Amygdala (tissue), 56 donors: ENCODE measurements at places on chromosomes 2 and 18.
A peak's percentile ranks its signal among the peaks of the same experiment; 100 is the strongest.

DNA sequence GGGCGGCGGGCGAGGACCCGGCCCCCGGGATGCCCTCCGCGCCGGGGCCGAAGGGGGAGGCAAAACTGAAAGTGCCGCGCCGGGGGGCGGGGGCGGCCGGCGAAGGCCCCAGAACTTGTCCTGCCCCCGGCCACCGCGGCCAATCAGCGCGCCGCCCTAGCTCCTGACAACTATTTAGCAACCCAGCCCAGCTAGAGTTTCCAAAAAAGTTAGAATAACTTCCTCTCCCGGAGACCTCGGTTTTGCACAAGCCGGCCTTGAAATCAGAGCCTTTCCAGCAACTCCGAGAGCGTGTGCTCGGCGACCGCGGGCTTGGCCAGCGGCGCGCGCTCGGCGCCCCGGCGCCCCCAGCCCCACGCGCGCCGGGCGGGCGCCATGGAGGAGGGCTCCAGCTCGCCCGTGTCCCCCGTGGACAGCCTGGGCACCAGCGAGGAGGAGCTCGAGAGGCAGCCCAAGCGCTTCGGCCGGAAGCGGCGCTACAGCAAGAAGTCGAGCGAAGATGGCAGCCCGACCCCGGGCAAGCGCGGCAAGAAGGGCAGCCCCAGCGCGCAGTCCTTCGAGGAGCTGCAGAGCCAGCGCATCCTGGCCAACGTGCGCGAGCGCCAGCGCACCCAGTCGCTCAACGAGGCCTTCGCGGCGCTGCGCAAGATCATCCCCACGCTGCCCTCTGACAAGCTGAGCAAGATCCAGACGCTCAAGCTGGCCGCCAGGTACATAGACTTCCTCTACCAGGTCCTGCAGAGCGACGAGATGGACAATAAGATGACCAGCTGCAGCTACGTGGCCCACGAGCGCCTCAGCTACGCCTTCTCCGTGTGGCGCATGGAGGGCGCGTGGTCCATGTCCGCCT, at the start of gene TWIST2:
Gene TWIST2 (plus strand): TSS at position 245 of the 850 bp plus-strand sequence. CDS start 131 bp downstream, at position 376.
- no peak for DNase-seq

DNA sequence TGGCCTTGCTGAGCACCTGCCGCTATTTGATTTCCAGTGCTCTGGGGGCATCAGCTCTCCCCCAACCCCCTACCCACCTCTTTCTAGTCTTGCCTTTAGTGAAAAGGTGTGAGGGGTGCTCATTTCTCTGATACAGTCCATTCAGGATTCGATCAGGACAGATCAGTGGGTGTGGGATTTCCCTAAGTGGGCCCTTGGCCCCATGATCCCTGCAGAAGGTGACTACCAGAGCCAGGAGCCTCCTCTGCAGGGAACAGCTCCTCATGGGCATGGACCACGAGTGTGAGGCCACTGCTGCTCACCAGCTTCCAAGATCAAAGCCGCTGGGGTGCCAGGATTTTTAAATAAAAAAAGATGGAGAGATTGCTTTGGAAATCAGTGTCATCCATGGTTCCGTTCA, 835.2 kb upstream of the ID2 start:
- DNase-seq: no peak

GRCh38 chr2:127083819-127084503, 23.0 kb downstream of the BIN1 start:
- DNase-seq: no peak

- DNase-seq: no peak
Observed at GRCh38 chr18:40431071-40431985, 1523.7 kb upstream of the PIK3C3 start.

DNA sequence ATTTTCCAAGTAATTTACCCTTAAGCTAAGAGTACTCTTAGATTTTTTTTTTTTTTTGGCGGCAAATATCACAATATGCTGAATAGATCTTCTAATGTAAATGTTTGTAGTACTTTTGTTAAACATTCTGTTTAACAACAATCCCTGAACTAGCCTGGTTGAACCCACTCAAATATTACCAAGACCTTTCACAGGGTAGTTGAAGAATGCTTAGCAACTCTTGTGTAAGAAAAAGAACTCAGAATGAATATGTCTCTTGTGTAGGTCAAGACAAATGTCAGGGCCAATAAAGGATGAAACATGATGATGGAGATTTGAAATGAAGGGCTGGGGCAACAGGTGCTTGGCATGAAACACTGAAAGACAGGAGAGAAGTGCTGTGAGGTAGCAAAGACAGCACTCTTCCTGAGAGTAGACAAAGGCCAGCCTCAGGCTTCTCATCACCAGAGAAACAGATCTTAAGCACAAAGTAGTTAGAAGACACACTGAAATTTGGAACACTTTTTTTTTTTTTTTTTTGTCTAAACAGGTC, 597.3 kb downstream of the ERBB4 start:
- no peak for DNase-seq

GRCh38 chr18:47501946-47502345, 250.5 kb upstream of the SKOR2 start:
- DNase-seq: no peak

DNA sequence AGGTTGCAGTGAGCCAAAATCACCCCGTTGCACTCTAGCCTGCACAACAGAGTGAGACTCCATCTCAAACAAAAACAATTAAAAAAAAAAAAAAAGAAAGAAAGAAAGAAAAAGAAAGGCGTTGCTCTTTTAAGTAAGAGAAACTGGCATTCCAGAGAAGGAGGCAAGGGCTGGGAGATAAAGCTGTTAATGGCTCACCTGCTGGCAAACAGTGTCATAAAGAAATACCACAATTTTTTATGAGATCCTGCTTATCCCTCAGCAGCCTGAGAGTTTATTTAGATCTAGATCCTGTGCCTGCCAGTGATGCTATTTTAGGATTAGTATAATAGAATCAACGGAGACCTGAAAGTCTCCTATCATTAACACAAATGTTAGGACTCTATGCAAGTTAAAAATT, 16.3 kb downstream of the SLC19A3 start:
- DNase-seq: no peak

DNA sequence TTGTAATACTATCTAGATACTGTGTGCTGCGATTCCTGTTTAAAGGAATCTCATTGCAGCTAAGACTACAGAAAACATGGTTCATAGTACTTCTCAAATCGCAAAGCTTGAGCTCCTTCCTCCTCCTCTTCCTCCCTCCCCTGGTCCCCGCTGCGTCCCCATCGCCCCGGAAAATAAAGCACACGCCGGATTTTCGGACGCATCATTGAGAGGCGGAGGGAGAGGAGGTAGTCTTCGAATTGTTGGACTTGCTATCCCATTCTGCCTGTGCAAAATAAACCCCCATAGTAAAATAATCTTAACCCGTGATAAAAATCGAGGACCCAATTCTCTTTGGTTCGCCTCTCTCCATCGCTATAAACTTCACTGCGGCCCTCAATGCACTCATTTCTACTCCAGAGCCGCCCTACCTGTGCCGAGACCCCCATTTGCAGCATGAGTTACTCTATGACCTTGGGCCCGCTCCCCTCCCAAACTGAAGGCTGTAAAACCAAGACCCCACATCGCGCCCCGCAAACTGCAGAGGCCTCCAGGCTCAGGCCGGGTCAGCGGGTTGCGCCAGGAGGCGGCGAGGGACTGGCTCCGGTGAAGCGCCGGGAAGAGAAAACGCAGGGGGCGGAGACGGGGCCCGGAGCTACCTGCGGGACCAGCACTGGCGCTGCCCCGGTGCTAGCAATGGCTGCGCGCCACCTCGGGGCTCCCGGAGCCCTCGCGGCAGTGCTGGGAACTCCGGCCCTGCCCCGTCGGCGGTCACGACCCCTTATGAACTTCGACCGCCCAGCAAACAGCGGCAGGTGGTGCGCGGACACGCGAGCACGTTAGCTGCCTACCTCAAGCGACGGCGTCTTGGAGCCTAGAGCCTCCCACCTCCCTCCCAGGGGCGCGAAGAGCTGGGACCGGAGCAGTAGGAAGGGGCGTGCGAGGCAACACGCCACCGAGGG, 649 bp downstream of the ESCO1 start:
- no peak for DNase-seq

DNA sequence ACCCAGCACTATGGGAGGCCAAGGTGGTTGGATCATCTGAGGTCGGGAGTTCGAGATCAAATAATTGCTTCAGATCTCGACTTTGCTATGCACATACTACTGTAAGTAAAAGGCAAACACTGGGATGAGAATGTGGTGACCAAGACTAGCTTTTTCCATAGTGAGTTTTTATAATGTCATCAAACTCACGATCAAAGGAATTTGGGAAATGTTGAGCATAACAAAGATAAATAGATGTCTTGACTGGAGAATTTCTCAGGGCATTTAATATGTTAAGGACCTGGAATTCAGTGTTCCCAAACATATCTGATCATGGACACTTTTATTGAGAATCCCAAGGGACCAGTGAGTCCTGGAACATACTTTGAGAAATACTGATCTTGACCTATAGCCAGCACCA, 205.6 kb downstream of the ARHGAP15 start:
- DNase-seq: no peak

GRCh38 chr2:222305516-222306392, 7.0 kb upstream of the PAX3 start:
- DNase-seq: no peak

GRCh38 chr2:21821672-21822227, 698.0 kb downstream of the TDRD15 start:
- DNase-seq: no peak

DNA sequence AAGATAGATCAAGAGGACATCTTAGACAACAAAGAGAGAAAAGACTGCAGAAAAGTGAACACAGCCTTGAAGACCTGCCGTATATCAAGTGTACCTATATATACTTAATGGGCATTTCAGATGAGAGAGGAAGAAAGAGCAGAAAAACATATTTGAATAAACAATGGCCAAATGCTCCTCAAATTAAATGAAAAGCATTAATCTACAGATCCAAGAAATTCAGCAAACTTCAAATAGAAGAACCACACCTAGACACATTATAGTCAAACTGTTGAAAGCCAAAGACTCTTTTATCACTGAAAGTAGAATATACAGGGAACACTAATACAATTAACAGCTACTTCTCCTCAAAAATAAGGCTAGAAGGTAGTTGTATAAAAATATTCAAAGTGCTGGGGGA, 18.7 kb upstream of the TTL start:
- DNase-seq: no peak

GRCh38 chr2:231347081-231347480, 48.4 kb upstream of the B3GNT7 start:
- DNase-seq: no peak

DNA sequence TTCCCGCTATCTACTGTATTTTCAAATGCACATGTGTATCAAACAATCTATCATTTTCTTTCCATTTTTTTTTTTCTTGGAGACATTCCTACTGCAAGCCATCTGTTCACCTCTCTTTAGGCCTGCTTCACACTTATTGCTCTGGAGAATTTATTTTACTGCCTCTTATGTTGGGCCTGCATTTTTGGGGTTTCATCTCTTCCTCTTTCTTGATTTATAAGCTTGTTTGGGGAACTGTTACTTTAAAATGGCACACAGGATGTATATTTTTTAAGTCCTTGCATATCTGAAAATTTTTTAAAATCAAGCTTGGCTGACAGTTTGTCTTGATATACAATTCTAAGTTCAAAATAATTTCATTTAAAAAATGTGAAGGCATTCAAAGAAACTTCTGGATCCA, 3.5 kb upstream of the RAB27B start:
- DNase-seq: no peak

DNA sequence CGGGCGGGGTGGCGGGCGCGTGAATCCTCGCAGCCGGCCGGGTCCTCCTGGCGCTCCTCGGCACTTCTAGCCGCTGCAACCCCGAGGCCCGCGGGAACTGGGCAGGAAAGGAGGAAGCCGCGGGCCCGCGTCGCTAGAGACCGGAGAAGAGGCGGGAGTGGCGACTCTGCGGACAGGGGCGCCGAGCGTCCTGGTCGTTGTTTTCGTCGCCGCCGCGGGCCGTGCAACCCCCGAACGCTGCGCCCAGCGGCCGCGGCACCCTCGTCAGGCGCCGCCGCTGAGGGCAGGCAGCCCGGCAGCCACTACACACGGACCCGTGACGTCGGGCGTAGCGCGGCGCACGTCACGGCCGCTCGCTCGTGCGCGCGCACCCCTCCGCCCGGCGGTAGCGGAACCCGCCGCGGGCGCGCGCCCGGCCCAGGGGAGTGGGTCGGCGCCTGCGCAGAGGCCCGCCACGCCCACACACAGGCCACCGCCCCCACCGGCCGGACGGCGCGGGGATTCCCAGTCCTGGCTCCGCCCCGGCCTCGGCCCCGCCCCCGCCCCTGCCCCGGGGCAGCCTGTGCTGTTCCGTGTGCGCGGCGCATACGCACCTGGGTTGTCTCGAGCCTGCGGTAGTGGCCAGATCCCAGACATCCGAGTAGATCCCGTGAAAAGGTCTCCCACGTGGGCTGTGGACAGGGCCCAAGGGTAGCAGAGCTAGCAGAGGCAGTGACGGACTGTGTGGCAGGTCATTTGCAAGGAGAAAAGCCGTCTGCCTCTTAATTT, at the start of gene MAP3K2:
Gene MAP3K2 (minus strand): TSS at position 321 of the 768 bp plus-strand sequence. CDS start 44,846 bp downstream, outside the sequence.
- DNase-seq: peak; percentile 93

DNA sequence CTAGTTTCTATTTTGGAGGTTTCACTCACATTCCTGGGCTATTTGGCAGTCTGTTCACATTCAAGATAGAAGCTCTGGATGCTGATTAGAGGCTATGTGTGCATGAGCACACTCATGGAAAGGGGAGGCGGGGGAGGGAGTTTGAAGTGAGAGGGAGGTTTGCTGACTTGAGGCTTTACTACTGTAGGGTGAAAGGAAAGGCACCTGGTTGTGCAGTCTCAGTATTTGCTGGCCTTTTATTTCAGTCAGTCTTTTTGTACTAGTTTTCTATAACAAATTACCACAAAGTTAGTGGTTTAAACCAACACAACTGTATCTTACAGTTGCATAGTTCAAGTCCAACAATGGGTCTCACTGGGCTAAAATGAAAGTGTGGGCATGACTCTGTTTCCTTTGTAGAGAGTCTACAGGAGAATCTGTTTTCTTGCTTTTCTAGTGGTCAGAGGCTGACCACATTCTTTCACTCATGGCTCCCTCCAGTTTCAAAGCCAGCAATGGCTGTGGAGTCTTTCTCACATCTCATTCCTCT, 47.7 kb upstream of the NR4A2 start:
- DNase-seq: no peak

DNA sequence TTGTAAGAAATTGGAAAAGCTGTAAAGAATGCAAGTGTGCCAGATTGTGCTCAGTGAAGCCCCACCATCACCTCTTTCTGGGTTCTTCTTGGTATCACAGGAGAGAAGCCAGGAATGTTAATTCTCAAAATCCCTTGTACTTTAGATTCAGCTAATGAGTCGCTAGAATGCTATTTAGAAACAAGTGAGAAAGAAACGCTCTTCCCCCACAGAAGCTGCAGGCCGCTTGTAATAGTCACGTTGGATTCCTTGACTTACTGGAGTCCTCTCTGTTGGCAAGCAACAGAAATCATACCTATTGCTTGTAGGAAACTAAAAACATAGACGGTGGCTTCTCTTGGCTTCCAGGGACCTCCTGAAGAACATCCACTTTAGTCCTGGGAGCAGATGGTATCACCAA, 375.6 kb upstream of the LRATD1 start:
- DNase-seq: no peak

GRCh38 chr2:45497355-45497754, 113.7 kb downstream of the SRBD1 start:
- DNase-seq: no peak

DNA sequence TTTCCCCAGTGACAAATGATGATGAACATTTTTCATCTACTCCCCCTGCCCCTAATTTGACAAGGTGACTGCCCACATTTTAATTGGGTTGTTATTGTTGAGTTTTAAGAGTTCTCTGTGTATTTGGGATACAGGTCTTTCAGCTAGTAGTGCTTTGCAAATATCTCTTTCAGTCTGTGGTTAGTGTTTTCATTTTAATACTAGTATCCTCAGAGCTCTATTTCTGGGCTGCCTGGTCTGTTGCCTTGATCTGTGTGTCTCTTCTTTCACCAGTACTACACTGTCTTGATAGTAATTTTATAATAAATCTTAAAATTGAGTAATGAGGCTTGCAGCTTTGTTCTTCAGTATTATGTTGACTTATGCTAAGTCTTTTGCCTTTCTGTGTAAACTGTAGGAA, 19.7 kb downstream of the EIF5B start:
- DNase-seq: no peak
